Fibroblast of lung (primary cell): ENCODE measurements at places on chromosomes 16 and 17. TPM values are rescaled to one million over a fixed set of nuclear protein-coding genes. Genes with fewer than 3 reads are reported as not detected.
A peak's percentile ranks its signal among the peaks of the same experiment; 100 is the strongest.

PRPF8 gene
- total RNA-seq, result 74.5 and 122 TPM in 2 replicates

MRPS23 gene
- 18.5 and 27.9 TPM in 2 replicates for total RNA-seq

GNAO1 gene
- total RNA-seq, result 0.17 and 0.26 TPM in 2 replicates

PSMB10 gene
- total RNA-seq, result 53.2 and 66.9 TPM in 2 replicates

RANBP10 gene
- 3.9 and 4.6 TPM in 2 replicates for total RNA-seq

BIRC5 gene
- total RNA-seq, result 3.6 and 28.6 TPM in 2 replicates

MNT gene
- total RNA-seq, result 4.9 and 8.4 TPM in 2 replicates

- no peak for DNase-seq
These were observed 18.9 kb downstream of the SNX11 start for GRCh38 chr17:48126532-48126850.

DNA sequence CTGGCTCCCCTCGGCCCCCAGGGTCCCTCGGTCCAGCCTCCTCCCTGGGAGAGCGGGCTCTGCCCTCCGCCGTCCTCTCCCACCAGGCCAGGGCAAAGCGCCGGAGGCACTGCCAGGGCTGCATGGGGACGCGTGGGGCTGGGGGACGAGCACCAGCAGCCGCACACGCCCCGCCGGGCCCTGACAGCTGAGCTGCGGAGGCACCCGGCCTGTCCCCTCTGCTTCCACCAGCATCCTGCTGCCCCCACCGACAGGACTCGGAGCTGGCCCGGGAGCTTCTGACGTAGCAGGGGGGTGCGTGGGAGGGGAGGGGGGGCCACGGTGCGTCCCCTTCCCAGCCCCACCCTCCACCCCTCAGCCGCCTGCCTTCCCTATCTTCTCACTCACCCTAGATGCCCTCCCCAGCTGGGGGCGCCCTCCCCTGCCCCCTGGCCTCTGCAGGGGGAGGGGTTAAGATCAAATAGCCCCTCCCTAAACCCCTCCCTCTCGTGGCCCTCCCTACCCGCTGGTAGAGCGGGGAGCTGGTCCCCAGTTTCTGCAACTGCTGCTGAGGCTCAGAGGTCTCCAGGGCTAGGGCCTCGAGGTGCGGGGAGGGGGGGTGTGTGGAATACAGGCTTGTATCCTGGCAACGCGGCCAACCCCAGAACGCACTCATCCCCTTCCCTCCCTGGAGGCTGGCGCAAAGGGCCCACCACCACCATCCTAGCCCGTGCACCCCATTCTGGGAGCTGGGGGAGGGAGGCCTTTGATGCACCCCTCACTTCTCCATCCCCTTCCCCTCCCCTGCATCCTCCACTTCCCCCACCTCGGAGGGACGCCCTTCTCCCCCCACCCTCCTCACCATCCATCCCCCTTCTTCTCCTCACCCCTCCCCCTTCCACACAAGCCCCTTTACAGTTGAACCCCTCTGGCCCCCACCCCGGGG, 1.0 kb downstream of the SRCIN1 start:
- DNase-seq, result no peak

- DNase-seq, result no peak
These were observed 75.1 kb upstream of the GPRC5B start for GRCh38 chr16:19959736-19960135.

DNA sequence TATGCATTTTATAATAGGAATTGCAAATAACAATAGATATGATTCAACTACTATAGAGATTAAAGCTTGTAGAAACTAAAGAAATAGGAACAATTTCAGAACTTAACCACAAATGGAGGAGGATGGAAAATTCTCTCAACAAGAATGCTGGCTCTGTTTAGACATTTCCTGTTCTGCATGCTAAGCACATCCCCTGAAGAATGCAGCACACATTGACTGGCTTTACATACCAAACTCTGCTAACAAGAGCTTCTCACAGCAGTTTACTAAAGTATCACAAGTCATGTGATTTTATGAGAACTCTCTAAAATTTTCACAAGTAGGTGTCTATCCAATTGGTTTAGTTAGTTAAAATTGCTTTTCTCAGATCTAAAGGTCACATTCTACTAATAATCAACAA, 85.2 kb downstream of the SPAG9 start:
- DNase-seq, result peak; percentile 97

DNA sequence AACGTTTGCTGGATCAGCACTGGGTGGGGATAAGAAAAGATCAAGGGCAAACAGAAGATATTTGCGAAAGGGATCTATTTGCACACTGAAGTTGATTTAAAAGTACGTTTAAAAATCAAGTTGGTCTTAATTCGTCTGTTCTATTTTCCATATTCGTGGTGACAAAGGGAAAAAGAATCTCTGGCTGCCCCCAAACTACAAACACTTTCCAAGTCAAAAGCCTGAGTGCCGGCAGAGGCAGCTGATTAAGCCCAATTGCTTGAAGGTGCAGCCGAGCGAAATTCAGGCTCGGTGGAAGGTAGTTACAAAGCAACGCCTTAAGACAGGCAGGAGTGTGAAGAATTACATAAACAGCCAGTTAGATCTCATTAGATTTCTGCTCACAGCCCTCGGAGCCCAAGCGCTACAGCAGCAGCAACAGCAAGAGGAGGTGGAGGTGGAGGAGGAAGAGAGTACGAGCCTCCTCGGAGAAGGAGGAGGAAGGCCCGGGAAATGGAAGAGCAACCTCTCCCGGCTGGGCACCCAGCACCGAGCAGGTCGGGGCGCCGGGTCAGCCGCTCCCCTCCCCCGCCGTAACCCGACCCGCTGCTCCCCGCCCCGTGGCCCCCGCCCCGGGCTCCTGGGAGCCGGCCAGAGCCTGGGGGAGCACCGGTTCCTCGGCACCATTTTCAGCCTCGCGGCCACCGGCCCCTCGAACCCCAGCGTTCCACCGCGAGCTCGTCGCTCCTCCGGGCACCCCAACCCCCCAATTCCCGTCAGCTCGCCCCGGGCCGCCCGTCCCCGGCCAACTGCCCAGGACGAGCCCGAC, 890 bp downstream of the TOB1 start:
- DNase-seq, result peak; percentile 42

DNA sequence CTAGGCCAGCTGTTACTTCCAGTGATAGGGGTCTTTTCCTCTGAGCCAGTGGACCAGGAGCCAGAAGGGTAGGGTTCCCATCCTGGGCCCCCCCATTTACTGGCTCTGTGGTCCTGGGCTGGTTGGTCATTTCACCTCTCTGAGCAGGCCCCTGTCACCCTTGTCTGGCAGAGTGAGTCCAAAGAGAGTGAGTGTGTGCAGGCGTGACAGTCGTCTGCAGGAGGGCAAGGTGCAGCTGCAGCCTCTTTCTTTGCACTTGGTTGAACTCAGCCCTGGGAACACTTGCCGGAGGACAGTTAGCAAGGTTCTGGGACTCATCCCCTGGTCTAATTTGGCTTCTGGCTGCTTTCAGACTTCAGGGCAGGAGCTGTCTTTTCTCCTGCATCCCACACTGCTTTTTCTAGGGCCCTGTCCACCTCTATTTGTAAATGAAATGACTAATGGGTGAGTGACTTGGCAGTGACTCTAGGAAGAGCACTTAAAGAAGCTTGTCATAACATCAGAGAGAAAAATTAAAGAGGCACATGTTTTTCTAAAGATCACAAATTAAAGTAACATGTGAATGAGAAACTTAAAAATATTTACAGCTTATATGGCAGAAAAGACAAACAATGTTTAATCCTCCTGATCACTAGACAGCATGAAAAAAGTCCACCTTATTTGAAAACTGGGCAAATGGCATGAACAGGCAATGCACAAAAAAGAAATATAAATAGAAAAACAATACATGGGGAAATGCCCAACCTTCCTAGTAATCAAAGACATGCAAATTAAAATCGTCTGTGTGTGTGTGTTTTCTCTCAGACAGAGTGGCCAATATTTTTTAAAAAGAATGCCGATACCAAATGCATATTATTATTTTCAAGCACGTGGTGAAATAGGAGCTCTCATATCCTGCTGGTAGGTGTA, 137.5 kb downstream of the NTN1 start:
- no peak for DNase-seq
